NCI-H69 (cell line): ENCODE measurements at places on chromosomes 6 and 20.
A peak's percentile ranks its signal among the peaks of the same experiment; 100 is the strongest.

DNA sequence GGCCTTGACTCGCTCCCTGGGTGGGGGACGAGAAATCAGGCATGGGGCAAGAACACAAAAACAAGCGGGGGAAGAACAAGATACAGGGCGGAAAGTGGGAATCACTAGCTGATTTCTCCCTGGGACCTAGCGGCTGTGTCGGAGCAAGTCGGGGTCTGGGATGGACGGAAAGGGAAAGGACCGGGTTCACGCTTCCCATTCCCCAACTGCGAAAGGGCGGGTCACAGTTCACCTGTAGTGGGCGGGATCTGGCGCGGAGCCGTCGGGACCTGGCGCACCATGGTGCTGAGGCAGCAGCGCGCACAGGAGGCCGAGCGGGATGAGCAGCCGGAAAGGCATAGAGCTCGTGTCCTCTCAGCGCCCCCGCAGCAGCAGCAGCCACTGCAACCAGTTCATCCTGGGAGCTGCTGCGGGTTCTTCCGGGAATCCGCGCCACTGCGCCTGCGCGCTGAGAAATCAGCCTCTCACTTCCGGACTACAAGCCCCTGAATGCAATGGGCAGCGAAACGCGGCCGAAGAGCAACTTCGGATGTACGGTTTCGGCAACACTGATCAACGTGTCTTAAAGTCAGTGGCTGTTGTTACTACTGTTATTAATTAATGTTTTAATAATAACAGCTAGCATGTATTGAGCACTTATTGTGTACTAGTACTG lies at the start of gene EDEM2:
EDEM2 (minus strand) TSS at position 417 of the 655 bp plus-strand sequence; CDS start at position 339, 78 bp downstream.
- peak; percentile 97 for DNase-seq

- DNase-seq: no peak
Observed at GRCh38 chr6:15947923-15948322, 181.0 kb upstream of the MYLIP start.

DNA sequence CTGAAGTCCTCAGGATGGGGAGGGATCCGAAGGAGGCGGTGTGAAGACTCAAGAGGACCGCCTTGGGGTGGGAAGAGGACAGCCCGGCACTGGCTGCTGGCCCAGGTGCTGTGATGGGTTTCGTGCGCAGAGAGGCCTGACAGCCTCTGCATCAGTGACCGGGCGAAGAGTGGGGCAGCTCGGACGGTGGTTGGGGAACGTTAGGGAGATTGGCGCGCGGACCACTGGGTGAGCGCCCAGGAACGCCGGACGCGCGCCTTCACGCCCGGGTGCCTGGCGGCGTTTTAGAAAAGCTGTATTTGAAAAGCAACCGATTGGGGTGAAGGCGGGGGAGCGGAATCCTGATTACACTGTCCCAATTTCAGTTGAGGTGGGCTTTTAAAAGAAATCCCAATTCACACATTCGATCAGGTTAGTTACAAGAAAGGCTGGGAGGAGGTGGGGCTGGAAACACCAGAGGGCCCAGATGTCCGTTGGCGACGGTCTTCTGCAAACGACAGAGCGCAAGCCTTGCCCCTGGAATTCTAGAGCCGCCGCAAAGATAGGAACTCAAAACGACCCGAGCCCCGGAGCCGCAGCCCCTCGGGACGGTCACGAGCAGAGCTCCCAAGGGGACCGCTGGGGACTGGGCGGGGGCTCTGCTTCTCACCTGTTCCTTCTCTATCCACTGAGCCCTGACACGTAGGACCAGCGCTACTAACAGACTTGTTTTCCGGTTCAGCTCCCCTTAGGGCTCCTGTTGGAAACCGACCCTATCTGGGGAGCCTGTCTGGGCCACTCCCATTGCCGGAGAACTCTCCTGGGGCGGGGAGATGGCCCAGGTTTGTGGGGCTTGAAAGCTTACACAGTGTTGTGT lies 8.5 kb upstream of the TRIM40 start:
- DNase-seq: peak; percentile 16

- DNase-seq: no peak
Observed at GRCh38 chr6:16821834-16822264, 60.6 kb upstream of the ATXN1 start.

- DNase-seq: no peak
Observed at GRCh38 chr20:9388160-9388812, 126.1 kb upstream of the LAMP5 start.
